ENCODE measurements at places on chromosomes 6 and 20.

GRCh38 chr6:162621246-162621645 is 106.3 kb downstream of the PRKN start:
- no peak for DNase-seq

DNA sequence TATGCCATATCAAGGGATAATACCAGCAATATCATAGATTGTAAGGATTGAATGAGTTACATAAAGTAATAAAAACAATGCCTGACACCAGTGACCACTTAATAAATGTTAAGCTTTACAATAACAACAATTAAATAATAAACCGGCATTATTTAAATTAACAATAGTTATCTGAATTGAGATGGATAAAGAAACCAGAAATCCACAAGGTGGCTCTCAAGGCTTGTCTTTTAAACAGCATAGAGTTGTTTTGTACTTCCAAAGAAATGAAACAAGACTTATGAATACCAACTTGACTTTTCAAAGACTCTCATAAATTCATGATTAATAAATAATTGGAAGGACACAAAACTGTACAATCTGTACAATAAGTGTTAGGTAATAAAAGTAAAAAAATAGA is 203.1 kb downstream of the ASCC3 start:
- no peak for DNase-seq

DNA sequence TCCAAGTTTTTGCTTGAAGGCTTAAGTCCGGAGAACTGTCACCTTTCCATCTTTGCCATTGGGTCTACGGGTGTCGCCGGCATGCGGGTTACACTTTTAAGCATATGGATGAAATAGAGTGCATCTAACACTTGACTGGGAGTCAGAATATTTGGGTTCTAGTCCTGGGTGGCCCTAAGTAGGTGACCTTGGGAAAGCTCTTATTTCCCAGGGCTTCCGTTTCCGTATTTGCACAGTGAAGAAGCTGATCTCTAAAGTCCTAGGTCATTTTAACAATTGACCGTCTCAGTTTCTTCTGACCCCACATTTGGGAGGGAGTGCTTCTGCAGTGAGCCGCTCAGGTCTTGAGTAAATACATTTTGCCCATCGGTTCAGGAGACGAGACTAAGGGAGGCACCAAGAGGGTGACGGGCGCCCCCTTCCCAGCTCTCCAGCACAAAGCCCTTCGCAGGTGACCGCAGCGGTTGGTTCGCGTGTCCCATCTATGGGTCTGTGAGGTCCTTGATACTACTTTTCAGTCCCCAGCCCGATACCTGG is 651 bp upstream of the BLTP3A start:
- DNase-seq: peak; percentile 13

DNA sequence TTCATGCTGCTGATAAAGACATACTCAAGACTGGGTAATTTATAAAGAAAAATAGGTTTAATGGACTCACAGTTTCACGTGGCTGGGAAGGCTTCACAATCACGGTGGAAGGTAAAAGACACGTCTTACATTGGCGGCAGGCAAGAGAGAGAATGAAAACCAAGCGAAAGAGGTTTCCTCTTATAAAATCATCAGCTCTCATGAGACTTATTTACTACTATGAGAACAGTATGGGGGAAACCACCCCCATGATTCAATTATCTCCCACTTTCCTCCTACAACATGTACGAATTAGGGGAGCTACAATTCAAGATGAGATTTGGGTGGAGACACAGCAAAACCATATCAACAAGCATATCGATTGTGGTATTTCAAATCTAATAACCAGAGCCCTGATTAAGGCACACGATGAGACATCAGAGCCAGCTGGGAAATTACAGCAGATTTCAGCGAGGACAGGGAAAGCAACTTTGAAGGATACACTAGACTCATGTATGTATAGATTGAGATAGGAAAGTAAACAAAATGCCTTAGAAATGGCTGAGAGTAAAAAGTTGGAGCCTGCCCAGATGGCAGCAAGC is 129.8 kb upstream of the GJE1 start:
- no peak for DNase-seq

- no peak for DNase-seq
Measured at GRCh38 chr20:34268851-34269636, 27.8 kb downstream of the ASIP start.

- DNase-seq: peak; percentile 17
Measured at GRCh38 chr6:113969888-113970804, 802 bp downstream of the HDAC2 start.

DNA sequence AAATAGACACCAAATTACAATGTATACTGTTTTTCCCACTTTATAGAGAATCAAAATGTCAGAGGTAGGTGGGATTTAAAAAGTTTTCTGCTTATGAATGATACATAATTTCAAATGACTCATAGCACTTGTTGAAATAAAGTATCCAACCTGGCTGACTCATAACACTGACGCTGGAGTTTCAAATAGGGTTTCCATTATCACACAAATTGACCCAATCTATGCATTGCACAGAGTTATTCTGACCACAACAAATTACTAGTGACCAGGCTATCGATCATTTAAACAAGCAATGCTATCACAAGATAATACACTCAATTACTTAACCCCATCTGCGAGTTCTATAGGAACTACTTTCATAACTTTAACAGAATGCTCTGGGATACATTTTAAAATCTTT is 31.9 kb upstream of the PRELID3B start:
- no peak for DNase-seq

DNA sequence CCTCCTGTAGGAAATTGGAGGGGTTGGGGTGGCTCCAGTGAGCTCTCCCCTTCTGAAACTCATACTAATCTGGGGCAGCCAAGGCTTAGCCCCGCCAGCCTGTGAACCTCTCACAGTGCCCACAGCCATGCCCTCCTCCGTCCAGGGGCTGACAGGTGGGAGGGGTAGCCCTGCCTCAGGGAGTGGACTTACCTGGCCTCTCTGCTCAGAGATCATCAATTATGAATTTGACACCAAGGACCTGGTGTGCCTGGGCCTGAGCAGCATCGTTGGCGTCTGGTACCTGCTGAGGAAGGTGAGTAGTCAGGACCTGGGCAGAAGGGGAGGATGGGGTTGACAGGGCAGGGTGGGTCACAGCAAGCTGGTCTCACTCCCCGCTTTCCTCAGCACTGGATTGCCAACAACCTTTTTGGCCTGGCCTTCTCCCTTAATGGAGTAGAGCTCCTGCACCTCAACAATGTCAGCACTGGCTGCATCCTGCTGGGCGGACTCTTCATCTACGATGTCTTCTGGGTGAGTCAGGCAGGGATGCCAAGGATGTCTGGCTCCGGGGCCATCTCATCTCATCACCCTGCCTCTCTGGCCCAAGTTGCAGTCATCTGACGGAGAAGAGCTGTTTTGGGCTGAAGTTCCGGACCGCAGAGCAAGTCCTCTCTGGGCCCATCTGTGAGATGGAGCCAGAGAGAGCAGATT is 34.7 kb downstream of the HM13 start:
- DNase-seq: no peak

- no peak for DNase-seq
Measured at GRCh38 chr20:63014710-63015109, 7.9 kb upstream of the BHLHE23 start.

DNA sequence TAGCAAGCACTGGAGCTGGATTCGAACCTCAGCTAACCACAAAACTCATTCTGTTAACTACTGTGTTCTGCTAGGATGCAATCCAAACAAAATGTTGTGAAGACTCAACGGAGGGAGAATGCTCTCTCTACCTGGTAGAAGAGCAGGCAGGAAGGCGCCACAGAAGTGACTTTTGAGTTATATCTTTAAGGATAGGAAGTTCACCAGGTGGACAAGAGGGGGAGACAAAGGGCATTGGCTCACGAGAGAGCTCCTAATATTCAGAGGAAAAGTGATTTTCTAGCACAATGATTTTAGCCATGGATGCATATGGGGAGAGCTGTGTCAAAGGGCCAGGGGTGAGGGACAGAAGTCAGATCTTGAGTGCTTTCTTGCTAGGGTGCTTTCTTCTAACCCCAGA is 108.4 kb upstream of the MAFB start:
- no peak for DNase-seq

- DNase-seq: no peak
Measured at GRCh38 chr20:31909253-31910070, 39.0 kb downstream of the TTLL9 start.

GRCh38 chr6:21046276-21046675 is 512.0 kb downstream of the CDKAL1 start:
- DNase-seq: no peak

DNA sequence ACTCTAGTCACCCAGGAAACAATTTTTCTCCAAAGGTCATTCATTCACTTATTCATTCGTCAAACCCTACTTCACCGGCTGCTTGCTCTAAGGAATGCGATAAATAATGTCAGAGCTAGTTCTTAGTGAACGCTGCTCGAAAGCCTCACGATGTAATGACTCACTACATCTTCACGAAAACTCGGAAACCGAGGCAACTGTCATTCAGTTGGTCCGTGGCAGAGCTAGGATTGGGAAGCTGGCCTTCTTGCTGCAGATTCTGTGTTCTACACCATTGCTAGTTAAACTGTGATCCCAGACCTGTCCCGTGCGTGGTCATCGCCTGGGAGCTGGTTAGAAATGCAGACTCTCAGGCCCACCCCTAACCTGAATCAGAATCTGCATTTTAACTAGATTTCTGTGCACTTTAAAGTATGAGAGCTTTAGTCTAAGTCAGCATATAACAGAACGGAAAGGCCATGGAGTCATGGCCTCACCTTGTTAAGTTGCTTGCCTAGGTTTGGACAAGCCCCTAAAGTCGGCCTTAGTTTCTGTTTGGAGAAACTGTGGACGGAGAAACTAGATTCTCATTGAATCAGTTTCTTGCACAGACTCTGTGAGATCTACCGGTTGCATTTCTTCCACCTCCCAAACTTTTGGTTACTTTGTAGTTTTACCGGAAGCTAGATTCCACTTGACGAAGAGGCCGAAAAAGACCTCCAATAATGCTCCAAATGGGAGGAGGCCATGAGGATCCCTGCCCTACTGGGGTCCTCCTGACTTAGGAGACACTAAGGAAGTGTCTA is 651 bp upstream of the CCND3 start:
- no peak for DNase-seq

DNA sequence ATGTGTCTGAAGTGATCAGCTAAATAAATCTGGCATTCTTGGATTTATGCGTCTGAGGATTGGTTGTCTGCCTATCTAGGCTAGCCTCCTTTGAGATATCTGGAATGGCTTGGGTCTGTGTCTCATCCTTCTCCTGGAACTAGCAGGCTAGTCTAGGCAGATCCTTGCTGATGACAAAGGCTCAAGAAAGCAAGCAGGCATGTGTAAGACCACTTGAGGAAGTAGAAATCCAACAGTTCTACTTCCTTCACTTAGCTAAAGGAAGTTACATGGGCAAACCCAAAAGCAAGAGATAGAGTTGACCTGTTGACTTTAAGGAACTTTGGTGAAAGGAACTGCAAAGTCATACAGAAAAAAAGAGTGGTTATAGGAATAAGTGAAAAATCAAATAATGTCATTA is 672.6 kb downstream of the MAFB start:
- no peak for DNase-seq

DNA sequence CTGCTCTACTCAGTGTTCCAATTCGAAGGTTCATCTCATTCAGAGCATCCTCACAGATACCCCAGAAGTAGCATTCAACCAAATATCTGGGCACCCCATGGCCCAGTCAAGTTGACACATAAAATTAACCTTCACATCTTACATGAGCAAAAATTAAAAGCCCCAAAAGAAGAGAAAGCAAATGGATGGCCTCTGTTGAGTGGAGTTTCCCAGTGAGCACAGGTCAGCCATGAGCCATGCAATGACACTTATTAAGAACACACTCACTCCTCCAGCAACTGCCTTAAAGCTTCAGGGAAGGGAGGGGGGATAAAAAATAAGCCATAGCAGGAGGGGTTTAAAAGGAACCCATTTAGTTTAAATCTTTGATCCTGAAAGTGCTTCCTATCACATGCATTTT is 14.6 kb upstream of the THBS2 start:
- no peak for DNase-seq

GRCh38 chr6:105609375-105609991 is 206.6 kb upstream of the PREP start:
- no peak for DNase-seq

GRCh38 chr20:53658322-53658721 is 64.7 kb upstream of the ZNF217 start:
- DNase-seq: no peak

DNA sequence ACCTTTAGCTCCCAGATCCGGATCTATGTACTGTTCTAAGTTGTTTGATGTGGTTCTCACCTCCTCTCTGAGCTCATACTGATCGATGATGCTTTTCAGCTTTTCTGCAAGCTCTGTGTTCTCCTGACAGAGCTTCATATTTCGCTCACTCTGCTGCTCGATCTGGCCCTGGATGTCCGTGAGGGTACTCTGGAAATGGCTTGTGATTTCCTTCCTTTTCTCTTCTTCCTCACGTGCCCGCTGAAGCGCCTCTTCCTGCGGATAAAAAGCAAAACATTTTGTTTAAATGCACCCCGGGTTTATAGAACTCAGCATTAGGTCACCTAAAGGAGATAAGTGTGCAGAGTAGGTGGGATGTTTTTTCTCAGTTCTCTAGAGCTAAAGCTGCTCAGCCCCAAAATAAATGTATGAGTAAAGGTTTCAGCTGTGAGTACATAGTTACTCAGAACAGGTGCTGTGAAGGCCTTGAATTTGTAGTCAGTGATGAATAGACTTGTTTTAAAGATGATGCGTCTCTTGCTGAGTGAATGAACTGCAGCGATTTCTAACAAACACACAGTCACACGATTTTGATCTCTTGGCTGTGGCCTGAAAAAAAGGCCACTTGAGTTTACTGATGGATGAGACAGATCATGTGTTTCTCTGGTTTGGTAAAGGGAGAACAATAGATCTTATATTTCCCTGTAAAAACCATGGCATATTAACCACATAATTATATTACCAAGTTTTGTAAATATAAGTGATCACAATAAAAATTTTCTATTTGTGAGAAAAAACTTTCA is 29.1 kb downstream of the TXLNB start:
- DNase-seq: no peak

- DNase-seq: no peak
Measured at GRCh38 chr20:35988910-35989463, 20.6 kb downstream of the CNBD2 start.

DNA sequence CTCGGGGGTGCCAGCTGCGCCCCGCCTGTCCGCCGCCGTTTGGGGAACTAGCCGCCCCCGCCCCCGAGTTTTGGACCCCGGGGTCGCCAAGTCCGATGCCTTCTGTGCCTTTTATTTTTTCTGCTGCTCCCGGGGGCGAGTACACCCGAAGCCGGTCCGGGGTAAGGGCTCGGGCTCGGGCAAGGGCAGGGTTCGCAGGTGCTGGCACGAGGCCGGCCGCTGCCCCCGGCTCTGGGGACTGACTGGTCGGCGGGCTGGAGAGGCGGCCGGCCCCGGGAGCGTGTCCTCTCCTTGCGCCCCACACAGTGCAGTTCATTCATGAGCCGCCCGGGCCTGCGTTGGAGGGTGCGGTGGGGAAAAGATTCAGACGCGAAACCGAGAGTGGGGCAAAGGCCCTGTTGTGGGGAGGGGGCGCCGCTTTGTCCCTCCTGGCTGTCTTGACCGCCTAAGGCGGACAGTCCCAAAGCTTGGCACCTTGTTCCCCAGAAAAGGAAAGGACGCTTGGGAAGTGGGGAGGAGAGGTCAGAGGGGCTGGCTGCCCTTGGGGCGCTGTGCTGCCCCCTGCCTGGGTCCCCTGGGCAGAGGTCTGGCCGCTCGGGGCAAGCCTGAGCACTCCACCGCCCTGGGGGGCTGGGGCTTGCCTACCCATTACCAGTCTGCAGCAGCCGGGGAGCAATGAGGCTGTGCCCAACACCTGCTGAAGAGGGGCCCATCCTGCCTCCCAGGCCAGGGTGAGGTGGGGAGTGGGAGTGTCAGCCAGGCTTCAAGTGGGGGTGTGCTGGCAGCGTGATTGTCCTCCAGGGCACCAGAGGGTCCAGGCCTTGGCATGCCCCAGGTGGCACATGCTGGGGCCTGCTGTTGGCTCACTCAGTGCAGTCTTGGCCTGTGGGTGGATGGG is 915 bp downstream of the TMEM63B start:
- no peak for DNase-seq
